ENCODE measurements at places on chromosomes 2 and 18. TPM values are rescaled to one million over a fixed set of nuclear protein-coding genes. Genes with fewer than 3 reads are reported as not detected.

Gene C2orf66
- not detected for polyA plus RNA-seq

Gene MC5R
- polyA plus RNA-seq, result not detected

Gene BAZ2B
- polyA plus RNA-seq, result 23.7 TPM

Gene TUBA4B
- polyA plus RNA-seq, result not detected

Gene CCDC85A
- 0.19 TPM for polyA plus RNA-seq

Gene LINC00305
- polyA plus RNA-seq, result not detected

Gene FAM124B
- 2.8 TPM for polyA plus RNA-seq

Gene TSPYL6
- not detected for polyA plus RNA-seq

Gene AUP1
- 52.5 TPM for polyA plus RNA-seq

Gene INHBB
- 8.0 TPM for polyA plus RNA-seq

Gene ALPP
- not detected for polyA plus RNA-seq

Gene IL18R1
- polyA plus RNA-seq, result not detected

Gene CYP27C1
- polyA plus RNA-seq, result not detected

Gene SCN9A
- 1.1 TPM for polyA plus RNA-seq

Gene TSHZ1
- polyA plus RNA-seq, result 8.0 TPM

Gene NFATC1
- polyA plus RNA-seq, result 0.91 TPM

Gene TMEM178A
- 21.4 TPM for polyA plus RNA-seq

Gene POTEE
- polyA plus RNA-seq, result not detected

Gene TUBA3E
- 0.20 TPM for polyA plus RNA-seq

Gene DARS1
- polyA plus RNA-seq, result 160 TPM

Gene PRKAG3
- not detected for polyA plus RNA-seq

All from Purkinje cell (primary cell).